ENCODE measurements at places on chromosomes 4 and X. TPM values are rescaled to one million over a fixed set of nuclear protein-coding genes. Genes with fewer than 3 reads are reported as not detected.

The SLC6A14 gene
- 19.8 TPM for total RNA-seq

The GLUD2 gene
- 0.93 TPM for total RNA-seq

The SMIM10L2A gene
- total RNA-seq: 2.7 TPM

The RHOXF1 gene
- not detected for total RNA-seq

The PNMA6A gene
- total RNA-seq: 0.57 TPM

The NUP62CL gene
- 4.1 TPM for total RNA-seq

The TRPC5OS gene
- not detected for total RNA-seq

The GUF1 gene
- total RNA-seq: 27.0 TPM

The TMSB15A gene
- not detected for total RNA-seq

The PDCL2 gene
- total RNA-seq: 0.34 TPM

The RAB40AL gene
- not detected for total RNA-seq

The LRAT gene
- total RNA-seq: 18.8 TPM

The FAM156A gene
- total RNA-seq: 4.4 TPM

The ZNF732 gene
- total RNA-seq: 0.68 TPM

The USP27X gene
- 1.7 TPM for total RNA-seq

The FAM133A gene
- total RNA-seq: not detected

The KCTD8 gene
- total RNA-seq: under 0.01 TPM

The DGAT2L6 gene
- total RNA-seq: not detected

The UGT2B15 gene
- not detected for total RNA-seq

The GCNA gene
- 1.9 TPM for total RNA-seq
